ENCODE measurements at places on chromosomes 1 and 21.

GRCh38 chr1:41496080-41497055 is 11.9 kb upstream of the EDN2 start:
- peak; percentile 48 for DNase-seq

DNA sequence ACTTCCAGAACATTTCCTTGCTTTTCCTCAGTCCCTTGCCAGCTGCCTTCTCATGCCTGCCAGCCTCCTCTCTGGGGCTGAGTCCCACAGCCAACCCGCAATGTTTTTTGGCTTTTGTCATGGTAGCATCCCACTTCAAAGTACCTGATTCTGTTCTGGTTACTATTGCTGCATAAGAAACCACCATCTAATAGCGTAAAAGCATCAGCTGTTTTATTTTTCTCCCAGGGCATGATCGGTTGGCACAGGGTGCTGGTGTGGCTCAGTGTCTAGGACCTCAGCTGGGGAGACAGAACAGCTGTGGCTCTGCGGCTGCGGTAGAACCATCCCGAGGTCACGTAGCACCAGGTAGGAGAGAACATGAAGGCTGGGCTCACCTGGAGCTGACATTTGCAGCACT is 8.9 kb upstream of the PRMT2 start:
- DNase-seq, result no peak

DNA sequence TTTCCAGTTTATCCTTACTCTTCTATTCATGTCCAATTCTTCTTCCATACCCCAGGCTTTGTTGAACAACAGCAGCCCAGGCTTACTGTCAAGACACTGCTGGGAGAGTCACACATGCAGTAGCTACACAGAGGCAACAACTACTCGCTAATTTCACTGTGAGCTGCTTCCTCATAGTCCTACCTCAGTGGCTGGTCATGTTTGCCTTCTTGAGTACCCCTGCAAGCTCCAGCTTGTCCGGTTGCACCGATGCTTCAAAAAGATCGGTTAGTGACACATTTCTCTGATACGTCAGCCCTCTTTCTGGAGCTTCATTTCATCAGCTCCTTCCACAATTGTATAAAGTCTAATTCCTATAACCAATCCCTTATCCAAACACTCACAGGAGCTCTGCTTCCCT is 246.7 kb upstream of the NFIA start:
- no peak for DNase-seq

- DNase-seq, result no peak
These were observed 30.7 kb downstream of the GRHL3 start for GRCh38 chr1:24349891-24350290.

- DNase-seq, result no peak
These were observed 36.5 kb upstream of the CD5L start for GRCh38 chr1:157878059-157878458.

DNA sequence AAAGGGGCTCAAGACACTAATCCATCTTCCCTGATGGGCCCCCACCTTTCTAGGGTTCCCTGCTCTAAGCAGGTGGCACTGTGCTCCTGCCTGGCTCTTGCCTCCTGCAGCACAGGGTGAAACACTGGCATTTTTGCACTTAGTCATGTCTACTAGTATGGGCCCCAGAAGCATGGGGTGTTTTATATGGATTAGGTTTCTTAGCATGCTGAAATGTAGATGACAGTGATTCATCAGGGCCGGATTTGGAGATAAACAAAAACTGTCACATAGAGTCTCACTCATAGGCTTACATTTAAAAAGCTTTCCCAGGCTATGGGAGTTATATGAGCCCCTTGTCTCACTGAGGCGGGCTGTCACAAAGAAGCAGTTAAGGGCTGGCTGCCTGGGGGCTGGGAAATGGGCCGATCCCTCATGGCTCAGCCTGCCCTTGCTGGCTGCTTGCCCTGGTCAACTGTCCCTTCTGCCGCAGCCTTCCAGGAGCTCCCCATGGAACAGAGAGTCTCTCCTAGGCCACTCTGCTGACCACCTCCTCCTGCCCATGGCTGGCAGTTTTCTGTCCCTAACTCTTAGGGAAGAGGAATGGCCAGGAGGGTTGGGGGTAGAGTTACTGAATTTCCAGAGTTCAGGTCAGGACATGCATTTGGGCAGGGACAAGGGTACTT is 6.5 kb downstream of the GALNT2 start:
- DNase-seq, result no peak

- DNase-seq, result no peak
These were observed 12.0 kb downstream of the SMG7 start for GRCh38 chr1:183484254-183484653.

- DNase-seq, result no peak
These were observed 9.4 kb downstream of the UBASH3A start for GRCh38 chr21:42413093-42413492.

DNA sequence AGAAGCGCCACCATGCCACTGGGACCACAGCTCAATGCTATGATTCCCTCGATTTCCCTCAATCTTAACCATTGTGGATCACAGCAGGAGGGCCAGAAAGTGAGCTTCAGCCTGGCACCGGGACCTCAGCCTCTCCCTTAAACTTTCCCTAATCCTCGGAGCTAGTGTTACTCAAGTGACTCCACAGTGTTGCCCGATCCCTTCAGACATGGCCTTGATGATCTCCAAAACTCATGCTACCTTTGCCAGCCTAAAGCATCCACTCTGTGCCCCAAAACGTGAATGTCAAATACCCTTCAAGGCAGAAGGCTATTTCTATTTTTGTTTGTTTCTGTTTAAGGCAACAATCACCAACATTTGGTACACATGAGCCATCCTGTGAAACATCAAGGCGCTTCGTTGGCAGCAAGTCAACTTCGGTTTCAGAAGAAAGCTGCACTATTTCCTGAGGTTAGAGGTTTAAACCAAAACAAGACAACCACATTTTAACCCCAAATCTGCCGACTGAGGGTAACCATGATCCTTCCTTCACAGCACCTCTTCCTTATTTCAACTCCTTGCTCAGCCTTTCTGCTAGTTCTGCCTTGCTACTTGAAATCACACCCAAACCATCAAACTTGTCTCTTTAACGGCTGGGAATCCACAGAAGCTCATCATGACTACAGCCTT is 94.4 kb upstream of the KRTAP19-8 start:
- DNase-seq, result peak; percentile 57

GRCh38 chr1:195590649-195591048 is 1017.6 kb downstream of the KCNT2 start:
- no peak for DNase-seq

- DNase-seq, result no peak
These were observed 51.0 kb upstream of the EFHD2 start for GRCh38 chr1:15358565-15359133.

DNA sequence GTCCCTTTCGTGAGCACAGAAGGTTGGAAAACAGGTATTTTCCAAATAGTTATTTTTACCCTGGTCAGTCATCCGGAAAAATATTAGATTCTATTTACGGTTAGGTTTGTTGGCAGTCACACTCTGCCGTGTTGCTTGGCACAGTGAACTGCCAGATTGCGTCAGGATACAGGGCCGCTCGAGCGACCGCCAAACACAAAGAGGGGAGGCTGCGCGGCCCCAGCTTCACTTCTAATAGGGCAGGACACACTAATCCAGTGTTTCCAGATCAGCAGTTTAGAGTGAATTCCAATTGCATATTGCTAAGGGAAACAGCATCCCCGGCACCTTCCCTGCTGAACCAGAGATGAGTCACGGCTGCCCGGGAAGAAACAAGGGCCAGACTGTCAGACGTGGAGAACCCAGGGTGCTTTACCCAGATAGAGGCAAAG is 22.9 kb downstream of the UMODL1 start:
- no peak for DNase-seq

DNA sequence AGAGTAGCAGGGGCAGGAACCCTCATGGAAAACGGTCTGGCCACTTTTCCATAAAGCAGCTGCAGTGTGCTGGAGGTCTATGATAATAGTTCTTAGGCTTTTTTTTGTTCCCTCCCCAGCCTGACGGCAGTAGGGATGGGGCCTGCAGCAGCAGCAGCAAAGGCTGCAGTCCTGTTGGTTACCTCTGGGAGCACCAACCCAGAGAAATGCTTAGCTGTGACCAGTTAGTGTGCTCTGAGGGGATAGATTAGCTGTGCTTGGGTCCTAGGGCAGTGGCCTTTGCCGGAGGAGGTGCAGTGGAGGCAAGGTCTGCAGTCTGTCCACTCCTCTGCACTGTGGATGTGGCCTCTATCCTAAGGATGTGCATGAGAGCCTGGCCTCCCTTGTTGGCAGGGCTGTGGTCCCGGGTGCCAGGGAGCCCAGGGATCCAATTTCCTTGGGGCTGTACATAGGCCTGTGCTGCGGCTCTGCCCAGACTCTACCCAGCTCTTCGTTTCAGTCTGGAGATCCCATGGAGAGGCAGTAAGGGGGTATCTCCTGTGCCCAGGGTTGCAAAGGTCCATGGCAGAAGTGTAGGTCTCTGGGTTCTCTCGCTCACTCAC is 322.7 kb downstream of the PTBP2 start:
- no peak for DNase-seq

DNA sequence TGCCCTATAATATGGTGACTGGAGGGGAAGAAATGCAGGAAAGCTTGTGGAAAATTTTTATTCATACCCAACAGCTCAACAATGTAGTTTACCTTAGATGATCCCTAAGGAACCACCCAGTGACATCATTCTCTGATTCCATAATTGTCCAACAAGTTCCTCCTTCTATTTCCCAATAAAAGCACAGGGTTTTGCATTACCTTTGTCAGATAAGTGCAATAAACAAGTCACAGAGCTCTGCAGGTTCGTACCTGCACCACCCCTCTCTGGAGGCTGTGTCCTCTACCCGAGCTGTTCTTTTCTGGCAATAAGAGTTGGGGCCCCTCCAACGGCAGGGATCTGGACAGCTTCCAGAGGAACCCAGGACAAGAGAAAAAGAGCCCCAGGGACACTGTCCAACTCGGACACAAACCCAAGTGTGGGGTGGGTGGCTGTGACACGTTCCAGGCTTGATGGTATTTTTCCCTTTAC is 38.8 kb downstream of the RCAN1 start:
- DNase-seq, result no peak

GRCh38 chr1:84479998-84480397 is 932 bp downstream of the RPF1 start:
- no peak for DNase-seq

DNA sequence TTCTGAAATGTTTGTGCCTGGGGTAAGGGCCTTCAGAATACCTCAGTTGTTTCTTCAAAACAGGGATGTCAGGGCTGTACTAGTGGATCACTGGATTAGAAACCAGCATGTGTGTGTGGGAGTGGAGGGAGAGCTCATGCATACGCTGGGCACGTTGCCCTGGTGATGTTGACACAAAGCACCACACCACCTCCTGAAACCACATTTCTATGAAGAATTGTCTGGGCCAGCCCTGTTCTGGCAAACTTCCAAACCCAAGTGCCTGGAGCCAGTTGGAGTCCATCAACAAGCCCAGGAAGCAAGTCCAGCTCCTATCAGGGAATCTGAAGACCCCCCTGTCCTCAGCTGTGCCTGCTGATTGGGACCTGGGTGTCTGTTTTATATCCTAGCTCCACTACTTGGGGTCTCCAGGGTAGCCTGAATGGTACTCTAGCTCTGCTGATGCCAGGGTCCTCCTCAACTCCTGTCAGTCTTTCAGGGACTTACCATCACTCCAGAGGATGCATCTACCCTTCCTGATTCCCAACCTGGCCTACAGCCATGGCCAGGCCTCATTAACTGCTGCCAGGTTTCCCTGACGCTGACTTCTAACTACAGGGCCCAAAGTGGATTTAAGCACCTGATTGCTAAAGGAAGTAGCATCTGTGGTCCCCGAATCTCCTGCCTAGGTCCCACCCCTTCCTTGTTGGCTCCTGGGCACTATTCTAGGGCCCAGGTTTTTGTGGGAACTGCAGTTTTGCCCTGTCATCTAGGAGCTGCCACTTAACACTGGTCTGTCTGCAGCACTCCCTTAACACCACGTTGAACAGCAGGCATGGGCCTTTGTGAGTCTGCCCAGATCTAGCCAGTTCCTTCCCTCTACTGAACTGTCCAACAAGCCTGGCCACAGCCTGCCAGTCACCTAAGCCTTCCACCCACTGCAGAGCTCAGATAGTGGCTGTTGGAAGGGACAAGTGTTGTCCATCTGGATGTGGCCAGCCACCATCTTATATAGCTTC is 45.5 kb downstream of the LPAR3 start:
- no peak for DNase-seq

- DNase-seq, result peak; percentile 12
These were observed 67.5 kb upstream of the CD1D start for GRCh38 chr1:158112994-158113758.

GRCh38 chr1:28127617-28128257 is 39.3 kb upstream of the EYA3 start:
- no peak for DNase-seq

DNA sequence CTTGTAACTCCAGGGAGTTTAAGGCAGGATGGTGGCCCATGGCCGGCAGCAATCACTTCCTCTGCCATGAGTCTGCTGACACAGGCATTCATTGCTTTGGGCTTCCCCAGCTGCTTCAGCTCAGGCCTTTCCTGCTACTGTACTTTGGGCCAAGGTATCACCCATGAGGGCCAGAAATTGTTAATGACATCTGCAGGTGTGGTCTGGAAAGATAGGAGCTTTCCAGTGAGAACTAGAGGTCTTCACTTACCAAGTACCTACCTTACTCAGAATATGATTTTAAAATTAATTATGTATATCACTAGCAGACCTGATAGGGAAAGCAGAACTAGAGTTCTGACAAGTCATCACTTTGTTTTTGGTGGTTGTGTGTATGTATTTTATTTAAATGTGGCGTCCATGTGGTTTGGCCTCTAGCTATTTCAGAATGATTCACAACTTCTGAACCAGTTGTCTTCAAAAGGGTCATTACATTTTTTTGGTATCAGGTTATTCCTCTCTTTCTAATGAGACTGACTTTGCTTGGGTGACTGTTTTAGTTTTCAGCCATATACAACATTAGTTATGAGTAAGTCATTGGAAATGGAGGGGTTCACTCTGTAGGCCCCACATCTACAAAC is 2.7 kb downstream of the RGL1 start:
- no peak for DNase-seq

- no peak for DNase-seq
These were observed 206.0 kb downstream of the CAMTA1 start for GRCh38 chr1:6991266-6991665.

- no peak for DNase-seq
These were observed 28.7 kb upstream of the CRNN start for GRCh38 chr1:152442765-152443164.

Measured in stimulated activated CD8-positive, alpha-beta memory T cell treated with anti-CD3 and anti-CD28 coated beads, Interleukin-2, amount 100 ng/mL, for 48 hours (primary cell).